Astrocyte of the spinal cord (primary cell): ENCODE measurements at places on chromosomes 12 and 14.

DNA sequence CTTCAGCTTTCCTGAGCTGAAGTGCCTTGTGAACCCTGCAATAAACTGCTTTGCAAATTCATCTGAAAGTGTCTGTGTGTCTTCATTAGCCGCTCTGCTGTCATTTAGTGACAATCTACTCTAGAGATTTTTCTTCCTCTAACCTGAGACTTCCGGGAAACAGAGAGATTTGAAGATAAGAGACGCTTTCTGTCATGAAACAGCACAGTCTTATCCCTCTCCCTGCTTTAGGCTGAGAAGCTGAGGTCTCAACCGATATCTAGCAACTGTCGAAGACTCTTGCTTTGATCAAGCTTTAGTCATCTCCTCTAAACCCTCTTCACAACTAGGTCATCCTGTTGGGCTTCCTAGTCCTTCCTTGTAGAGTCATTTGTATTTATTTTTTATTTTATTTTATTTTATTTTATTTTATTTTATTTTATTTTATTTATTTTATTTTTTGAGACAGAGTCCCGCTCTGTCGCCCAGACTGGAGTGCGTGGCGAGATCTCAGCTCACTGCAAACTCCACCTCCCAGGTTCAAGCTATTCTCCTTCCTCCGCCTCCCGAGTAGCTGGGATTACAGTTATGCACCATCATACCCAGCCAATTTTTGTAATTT lies 1.2 kb downstream of the RNASE2 start:
- no peak for DNase-seq

GRCh38 chr12:80017261-80017870 lies 82.0 kb upstream of the OTOGL start:
- DNase-seq = no peak

DNA sequence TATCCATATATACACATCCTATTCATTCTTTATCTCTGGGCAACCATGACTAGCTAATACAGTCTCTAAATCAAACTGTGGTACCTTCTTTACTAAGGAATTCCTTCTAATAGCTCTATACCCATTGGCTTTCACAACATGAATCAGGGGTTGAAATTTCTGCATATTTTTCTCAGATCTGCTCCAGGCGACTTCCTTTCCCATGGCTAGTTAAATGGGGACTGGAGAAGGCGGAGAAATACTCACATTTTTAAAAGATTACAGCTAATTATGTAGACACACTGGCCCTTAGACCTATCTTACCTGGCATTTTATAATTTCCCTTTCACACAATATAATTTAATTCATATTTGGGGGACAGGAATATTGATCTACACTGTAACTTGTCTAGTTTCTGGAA lies 1.1 kb upstream of the CDKN3 start:
- no peak for DNase-seq

- DNase-seq = peak; percentile 95
Observed at GRCh38 chr12:93785249-93786010, 108.3 kb downstream of the CRADD start.

DNA sequence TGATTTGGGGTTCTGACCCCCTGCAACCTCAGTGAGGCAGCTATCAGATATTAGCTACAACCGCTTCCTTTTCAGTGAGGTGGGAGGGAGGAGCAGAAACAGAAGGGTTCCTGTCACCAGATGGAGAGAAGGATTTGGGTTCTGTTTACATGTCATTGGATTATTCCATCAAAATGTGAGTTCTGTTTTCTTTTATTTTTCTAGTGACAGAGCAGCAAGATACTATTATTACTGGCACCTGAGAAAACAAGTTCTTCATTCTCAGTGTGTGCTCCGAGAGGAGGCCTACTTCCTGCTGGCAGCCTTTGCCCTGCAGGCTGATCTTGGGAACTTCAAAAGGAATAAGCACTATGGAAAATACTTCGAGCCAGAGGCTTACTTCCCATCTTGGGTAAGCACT lies 52.8 kb downstream of the FRMD6 start:
- peak; percentile 80 for DNase-seq

DNA sequence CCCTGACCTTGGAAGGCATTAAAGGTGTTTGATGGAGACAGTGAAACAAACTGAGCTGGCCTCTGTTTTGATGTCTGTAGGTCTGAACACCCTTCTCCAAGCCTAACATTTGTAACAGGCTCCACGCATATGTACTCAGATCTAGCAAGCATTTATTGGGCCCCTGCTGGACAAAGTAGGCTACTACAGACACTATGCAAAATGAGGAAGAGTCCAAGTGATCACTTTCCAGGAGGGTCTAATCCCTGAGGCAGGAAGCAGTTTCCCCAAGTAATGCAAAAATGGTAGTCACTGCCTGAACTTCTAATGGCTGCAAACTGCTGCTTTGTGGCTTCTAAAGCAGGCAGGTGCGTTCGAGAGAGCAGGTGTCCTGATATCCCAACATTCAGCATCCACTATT lies 405.8 kb downstream of the MED13L start:
- peak; percentile 5 for DNase-seq

- DNase-seq = no peak
Observed at GRCh38 chr14:49193332-49194065, 392.7 kb downstream of the RPS29 start.

DNA sequence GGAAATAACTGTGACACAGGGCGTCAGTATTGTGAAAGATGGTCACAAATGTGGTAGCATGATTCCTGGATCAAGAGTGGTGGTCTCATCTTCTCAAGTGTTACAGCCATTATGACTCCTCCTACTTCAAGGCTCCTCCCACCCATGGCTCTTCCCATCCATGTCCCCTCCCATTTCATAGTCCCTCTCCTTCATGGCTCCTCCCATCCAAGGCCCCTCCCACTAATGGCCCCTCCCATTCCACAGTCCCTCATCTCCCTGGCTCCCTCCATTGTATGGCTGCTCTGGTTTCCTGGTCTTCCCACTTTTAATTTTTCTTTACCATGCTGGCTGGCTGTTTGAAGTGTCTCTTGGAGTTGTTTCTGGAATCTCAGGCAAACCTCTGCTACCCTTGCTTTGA lies 1375.2 kb upstream of the TMEM132C start:
- DNase-seq = no peak
